Activated naive CD4-positive, alpha-beta T cell treated with Interleukin-2 at 50 U/mL for 16 hours (primary cell): ENCODE measurements at places on chromosomes 13 and 19.

- peak; percentile 71 for DNase-seq
These were observed 2.3 kb downstream of the SLC5A5 start for GRCh38 chr19:17873786-17874757.

DNA sequence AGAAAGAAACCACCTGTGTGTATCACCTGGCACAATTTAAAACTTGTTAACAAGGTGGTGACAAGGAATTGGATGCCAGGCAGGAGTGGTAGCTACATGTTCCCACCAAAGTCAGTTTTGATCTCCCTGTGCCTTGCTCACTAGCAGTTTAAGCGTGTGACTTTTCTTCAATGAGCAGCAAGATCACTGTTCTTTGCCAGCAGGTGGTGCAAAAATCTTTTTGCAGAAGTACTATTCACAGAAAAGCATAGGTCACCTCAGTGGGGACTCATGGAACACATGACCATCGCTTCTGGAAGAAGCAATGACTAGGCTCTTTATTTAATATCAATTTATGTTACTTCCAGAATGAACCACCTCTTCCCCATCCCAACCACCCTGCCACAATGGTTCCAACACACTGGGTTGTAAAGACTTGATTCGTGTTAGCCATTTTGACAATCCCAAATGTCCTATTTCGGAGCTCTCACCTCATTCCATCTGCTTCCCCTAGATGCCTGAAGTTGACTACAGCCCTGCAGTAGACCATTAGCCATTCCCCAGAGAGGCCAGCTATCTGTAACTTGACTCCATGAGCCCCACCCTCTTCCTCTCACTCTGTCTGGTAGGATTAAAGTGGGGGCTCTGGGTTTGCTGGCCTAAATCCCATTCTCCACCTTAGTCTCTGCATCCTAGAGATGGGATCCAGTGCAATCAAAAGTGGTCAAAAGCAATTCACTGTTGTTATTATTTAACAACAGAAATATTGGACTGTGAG is 59.1 kb upstream of the TNFRSF19 start:
- DNase-seq: no peak

DNA sequence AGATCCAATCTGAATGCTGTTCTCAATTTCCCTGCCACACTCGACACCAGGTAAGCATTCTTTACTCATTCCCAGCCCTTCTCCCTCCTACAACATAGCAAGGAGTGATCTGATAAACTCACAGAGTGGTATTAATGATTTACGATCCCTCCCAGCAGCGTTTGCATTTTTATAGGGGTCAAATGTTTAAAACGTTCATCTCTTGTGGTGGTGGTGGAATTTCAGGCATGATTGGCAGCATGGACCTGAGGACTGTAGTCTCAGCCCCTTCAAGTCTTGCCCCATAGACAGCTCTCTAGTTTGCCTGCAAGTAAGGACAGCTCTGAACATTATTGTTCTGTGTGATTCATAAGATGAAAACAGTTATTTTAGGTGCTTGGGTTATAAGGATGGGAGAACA is 565.7 kb downstream of the EFNB2 start:
- no peak for DNase-seq

DNA sequence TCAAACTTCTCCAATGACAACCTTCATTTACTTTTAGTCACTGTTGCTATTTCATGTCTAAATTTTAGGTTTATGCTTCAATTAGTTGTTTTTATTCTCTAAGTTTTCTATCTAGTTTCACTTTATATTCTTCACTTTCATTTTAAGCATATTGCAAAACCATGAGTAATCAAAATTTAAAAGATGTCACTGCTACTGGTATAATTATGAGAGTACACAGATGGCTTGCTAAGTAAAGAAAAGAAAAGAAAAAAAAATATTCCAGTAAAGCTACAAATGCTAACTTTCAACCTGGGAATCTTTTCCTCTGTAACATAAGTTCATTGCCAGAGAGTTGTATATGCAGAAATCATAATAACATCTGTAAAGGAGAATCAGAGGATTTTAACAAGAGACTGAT is 1624.7 kb downstream of the PCDH9 start:
- no peak for DNase-seq

DNA sequence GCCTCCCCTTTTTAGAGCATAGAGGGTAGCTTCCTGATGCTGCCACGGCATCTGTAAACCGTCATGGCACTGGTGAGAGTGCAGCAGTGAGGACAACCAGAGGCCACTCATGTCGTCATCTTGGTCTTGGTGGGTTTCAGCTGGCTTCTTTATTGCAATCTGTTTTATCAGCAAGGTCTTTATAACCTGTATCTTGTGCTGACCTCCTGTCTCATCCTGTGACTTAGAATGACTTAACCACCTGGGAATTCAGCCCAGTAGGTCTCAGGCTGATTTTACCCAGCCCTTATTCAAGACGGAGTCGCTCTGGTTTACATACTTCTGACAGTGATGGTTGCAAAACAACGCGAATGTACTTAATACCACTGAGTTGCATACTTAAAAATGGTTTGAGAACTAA is 14.4 kb upstream of the FBN3 start:
- DNase-seq: no peak

- no peak for DNase-seq
These were observed 458.6 kb downstream of the DCT start for GRCh38 chr13:94020833-94021232.

DNA sequence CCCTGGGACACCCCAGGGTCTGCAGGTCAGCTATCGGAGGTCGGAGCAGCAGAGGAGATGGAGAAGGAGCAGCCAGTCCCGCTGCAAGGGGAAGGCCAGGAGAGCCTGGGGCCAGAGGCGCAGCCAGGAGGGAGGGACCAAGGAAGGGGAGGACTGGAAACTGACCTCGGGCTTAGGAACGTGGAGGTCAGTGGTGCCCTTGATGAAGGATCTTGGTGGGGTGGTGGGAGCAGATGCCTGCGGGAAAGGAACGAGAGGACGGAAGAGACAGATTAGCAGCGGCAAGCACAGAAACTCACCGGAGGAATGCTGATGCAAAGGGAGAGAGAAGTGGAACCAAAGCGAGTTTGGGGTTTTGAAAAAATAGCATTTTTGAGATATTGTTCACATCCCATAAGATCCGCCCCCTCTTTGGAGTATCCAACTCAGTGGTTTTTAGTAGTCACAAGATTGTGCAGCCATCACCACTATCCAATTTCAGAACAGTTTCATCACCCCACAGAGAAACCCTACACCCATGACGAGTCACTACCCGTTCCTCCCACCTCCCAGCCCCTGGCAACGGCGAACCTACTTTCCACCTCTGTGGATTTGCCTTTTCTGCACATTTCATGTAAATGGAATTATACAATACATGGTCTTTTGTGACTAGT is 22.1 kb downstream of the PLEKHF1 start:
- peak; percentile 71 for DNase-seq

- no peak for DNase-seq
These were observed 42.7 kb downstream of the CAPN12 start for GRCh38 chr19:38701455-38702063.

DNA sequence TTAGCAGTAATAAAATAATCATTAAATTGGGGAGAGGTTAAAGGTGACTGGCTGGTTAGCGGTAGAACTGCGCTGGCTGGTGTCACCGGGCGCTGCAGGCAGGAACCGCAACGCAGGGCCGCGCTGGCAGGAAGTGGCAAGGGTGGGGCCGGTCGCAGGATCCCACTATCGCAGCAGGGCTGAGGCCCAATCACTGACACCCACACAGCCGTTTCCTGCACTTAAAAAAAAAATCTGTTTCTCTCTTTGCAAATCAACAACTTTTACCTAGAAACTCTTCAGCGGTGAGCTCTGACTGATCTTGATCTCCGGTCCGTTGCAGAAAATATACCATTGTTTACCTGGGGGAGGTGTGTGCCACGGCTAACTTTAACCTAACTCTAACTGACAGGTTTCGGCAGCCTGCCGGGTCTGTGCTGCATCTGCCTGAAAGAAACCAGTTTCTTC is 46.9 kb downstream of the KLF2 start:
- DNase-seq: peak; percentile 87

DNA sequence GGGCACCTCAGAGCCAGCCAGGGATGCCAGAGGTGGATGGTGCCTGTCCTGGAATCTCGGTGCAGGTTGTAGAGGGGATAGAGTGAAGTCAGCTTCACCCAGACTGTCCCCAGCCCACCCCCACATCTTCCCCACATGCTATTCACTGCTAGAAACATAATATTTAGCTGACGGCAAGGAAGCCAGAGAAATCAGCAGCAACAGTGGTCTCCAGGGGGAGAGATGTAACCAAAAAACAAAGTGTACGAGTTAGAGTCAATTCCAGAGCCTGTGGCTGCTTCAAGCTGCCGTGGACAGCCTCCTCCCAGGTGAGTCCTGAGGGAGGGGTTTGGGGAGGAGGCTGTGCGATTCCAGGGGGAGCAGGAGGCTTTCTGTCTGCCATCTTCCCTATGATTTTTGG is 97.6 kb downstream of the ZNF536 start:
- DNase-seq: no peak

- no peak for DNase-seq
These were observed 222.4 kb upstream of the PCDH17 start for GRCh38 chr13:57409121-57409520.

GRCh38 chr19:43811837-43812236 is 9.6 kb upstream of the LYPD5 start:
- no peak for DNase-seq

- no peak for DNase-seq
These were observed 21.3 kb downstream of the DNAJC3 start for GRCh38 chr13:95698047-95698749.

GRCh38 chr13:48662226-48662625 is 8.5 kb downstream of the CYSLTR2 start:
- DNase-seq: no peak

DNA sequence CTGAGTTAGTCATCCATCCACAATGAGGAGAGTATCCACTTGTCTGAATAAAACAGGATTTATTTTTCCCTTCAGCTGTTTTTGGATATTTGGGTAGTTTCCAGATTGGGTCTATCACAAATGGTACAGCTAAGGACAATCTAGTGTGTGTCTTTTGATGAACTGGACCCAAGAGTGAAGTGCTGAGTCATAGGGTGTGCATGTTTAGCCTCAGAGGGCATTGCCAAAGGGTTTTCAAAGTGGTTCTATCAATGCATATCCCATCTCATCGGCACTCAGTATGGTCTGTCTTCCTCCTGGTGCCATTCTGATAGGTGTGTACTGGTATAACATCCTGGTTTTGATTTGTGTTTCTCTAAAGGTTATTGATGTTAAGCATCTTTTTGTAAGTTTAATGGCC is 62.3 kb downstream of the GSX1 start:
- no peak for DNase-seq

DNA sequence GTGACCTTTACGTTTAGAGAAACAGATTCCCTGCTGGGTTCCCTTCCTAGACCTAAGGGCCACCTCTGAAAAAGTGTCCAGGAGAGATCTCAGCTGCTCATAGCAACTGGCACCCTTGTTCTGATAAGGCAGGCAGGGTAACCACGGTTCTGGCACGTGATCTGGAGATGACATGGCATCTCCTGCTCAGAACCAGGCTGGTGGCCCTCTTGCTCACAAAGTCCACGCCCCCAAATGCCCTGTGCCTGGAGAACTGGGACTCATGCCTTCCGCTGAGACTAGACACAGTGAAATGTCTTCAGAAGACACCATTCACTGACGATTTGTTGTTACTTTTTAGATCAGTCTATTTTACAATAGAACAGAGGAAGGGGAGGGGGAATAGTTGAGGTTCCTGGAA is 174.1 kb downstream of the ZNF536 start:
- DNase-seq: no peak
